ENCODE measurements at places on chromosomes 16 and 17.

DNA sequence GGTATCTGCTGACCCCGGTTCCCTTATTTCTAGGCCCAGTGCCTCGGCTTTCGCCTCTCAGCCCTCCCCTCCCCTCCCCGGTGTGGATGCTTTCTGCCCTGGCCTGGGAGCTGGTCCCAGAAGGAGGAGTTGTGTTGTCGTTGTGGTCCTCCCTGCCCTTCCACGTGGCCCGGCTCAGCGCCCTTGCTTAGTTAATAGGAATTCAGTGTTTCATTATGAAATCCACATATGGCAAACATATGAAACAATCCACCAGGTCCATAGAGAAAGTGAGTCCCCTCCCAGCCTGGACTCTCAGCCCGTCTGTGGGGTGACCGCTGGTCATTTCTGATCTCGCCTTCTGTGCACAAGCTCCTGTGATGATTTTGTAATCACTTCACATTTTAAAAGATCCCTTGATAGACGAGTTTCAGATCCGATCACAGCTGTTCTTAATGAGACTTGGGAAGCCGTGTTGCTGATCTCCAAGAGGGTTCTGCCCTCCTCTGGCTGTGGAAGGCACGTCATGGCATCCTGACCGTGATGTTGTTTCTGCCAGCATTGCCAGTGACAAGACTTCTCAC lies 112.1 kb downstream of the BANP start:
- DNase-seq: no peak
- no peak overlapping the region for H3K27ac ChIP-seq
- no peaks in the 10 kb centered on the region for H3K27me3 ChIP-seq
- no peaks in the 10 kb centered on the region for H3K4me1 ChIP-seq
- no peak overlapping the region for H3K4me3 ChIP-seq

- H3K4me1 ChIP-seq: peaks cover 13% of the 10 kb centered on the region
- H3K27ac ChIP-seq: no peak overlapping the region
- H3K27me3 ChIP-seq: no peaks in the 10 kb centered on the region
- H3K4me3 ChIP-seq: no peak overlapping the region
Measured at GRCh38 chr16:14510581-14510938, 119.5 kb downstream of the PARN start.

DNA sequence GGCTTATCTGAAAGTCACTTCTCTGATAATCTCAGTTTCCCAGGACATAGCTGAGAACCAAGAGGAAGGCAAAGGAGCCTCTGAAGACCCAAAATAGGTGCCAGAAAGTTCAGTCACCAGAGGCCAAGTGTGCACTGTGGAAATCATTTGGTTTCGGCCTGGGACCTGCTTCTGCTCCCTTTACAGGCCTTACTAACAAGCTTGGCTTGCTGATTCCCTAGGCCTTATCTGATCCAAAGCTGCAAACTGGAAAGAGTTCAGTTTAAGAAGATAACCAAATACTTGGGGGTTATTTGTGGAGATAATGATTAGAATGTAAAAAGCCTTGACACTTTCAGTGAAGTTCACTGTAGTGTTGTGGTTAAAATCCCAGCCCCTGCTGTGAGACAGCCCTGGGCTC lies 17.0 kb downstream of the ITGA3 start:
- H3K27me3 ChIP-seq: no peaks in the 10 kb centered on the region
- no peak overlapping the region for H3K4me3 ChIP-seq
- no peak for DNase-seq
- H3K4me1 ChIP-seq: no peaks in the 10 kb centered on the region
- no peak overlapping the region for H3K27ac ChIP-seq

DNA sequence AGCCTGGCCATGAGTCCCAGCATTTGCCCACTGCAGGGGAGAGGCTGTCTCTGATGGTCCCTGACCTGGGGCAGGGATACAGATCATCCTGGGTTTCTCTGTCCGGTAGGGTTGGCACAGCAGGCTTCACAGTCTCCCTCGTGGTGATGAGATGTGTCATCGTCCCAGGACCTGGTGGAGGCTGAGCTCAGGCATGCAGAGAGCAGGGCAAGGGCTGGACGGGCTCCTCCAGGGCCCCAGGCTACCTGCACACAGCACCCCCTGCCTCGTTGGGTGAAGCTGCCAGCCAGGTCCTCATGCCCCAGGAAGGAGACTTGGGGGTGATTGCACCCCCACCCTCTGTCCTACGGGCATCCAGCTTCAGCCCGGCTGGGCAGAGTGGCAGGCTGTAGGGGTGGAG lies 155.8 kb upstream of the GSE1 start:
- no peaks in the 10 kb centered on the region for H3K36me3 ChIP-seq
- H3K27me3 ChIP-seq: peaks cover 4% of the 10 kb centered on the region
- H3K4me1 ChIP-seq: peaks cover 10% of the 10 kb centered on the region

- H3K4me1 ChIP-seq: peaks cover 9% of the 10 kb centered on the region
- DNase-seq: no peak
- no peak overlapping the region for H3K4me3 ChIP-seq
- no peaks in the 10 kb centered on the region for H3K27me3 ChIP-seq
- no peaks in the 10 kb centered on the region for H3K36me3 ChIP-seq
Measured at GRCh38 chr17:83189044-83190003, 109.9 kb downstream of the METRNL start.

GRCh38 chr16:72021043-72021442 lies 12.5 kb downstream of the DHODH start:
- no peak overlapping the region for H3K27ac ChIP-seq
- peaks cover 23% of the 10 kb centered on the region for H3K36me3 ChIP-seq
- no peaks in the 10 kb centered on the region for H3K27me3 ChIP-seq
- no peak overlapping the region for H3K4me3 ChIP-seq

GRCh38 chr17:77294761-77295160 lies 154.0 kb downstream of the SEC14L1 start:
- H3K4me1 ChIP-seq: peaks cover 2% of the 10 kb centered on the region
- no peaks in the 10 kb centered on the region for H3K27me3 ChIP-seq
- DNase-seq: no peak

GRCh38 chr17:79536212-79536840 lies 74.5 kb downstream of the RBFOX3 start:
- DNase-seq: no peak
- no peak overlapping the region for H3K4me3 ChIP-seq
- H3K36me3 ChIP-seq: no peaks in the 10 kb centered on the region
- no peak overlapping the region for H3K27ac ChIP-seq
- H3K27me3 ChIP-seq: peaks cover 2% of the 10 kb centered on the region

- DNase-seq: peak; percentile 41
- no peaks in the 10 kb centered on the region for H3K27me3 ChIP-seq
- H3K4me1 ChIP-seq: peaks cover 18% of the 10 kb centered on the region
- no peak overlapping the region for H3K4me3 ChIP-seq
- H3K27ac ChIP-seq: peak overlapping the region; percentile 66
- H3K36me3 ChIP-seq: peaks cover 12% of the 10 kb centered on the region
Measured at GRCh38 chr17:64343833-64344637, 46.6 kb downstream of the PECAM1 start.

- no peak overlapping the region for H3K27ac ChIP-seq
- peaks cover 33% of the 10 kb centered on the region for H3K27me3 ChIP-seq
- peaks cover 7% of the 10 kb centered on the region for H3K4me1 ChIP-seq
- no peak for DNase-seq
- H3K4me3 ChIP-seq: no peak overlapping the region
Measured at GRCh38 chr16:75267631-75268264, 16.3 kb upstream of the BCAR1 start.

- no peak overlapping the region for H3K4me3 ChIP-seq
- peaks cover 22% of the 10 kb centered on the region for H3K4me1 ChIP-seq
- H3K36me3 ChIP-seq: no peaks in the 10 kb centered on the region
- H3K27me3 ChIP-seq: no peaks in the 10 kb centered on the region
- H3K27ac ChIP-seq: no peak overlapping the region
Measured at GRCh38 chr17:35167666-35168065, 20.0 kb downstream of the UNC45B start.

DNA sequence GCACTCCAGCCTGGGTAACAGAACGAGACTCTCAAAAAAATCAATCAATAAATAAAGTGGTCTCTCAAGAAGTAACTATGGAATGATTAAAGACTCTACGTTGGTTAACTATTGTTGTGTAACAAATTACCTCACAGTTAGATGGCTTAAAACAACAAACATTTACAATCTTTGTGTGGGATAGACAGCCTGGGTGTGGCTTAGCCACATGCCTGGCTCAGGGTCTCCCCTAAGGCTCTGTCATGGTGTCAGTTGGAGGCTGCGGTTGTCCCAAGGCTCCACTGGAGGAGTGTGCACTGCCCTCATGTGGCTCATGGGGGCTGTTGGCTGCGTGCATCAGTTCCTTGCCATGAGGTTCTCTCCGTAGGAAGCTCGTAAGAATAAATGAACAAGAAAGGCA lies 294.5 kb downstream of the SNX29 start:
- peak; percentile 13 for DNase-seq
- no peaks in the 10 kb centered on the region for H3K36me3 ChIP-seq
- H3K27me3 ChIP-seq: no peaks in the 10 kb centered on the region
- H3K4me1 ChIP-seq: no peaks in the 10 kb centered on the region
- no peak overlapping the region for H3K27ac ChIP-seq

DNA sequence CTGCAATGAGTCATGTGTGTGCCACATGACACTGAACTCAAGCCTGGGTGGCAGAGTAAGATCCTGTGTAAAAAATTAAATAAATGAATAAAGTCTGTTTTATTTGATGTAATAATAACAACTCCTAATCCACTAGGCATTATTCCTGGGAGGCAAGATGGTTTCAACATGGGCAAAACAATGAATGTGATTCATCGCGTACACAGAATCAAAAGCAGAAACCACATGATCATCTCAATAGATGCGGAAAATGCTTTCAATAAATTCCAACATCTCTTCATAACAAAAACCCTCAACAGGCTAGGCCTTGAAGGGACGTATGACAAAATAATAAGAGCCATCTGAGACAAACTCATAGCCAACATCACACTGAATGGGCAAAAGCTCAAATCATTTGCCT lies 195.4 kb downstream of the CDH11 start:
- H3K27me3 ChIP-seq: no peaks in the 10 kb centered on the region
- H3K4me1 ChIP-seq: no peaks in the 10 kb centered on the region

GRCh38 chr17:79666111-79666510 lies 55.3 kb upstream of the RBFOX3 start:
- H3K27me3 ChIP-seq: peaks cover 39% of the 10 kb centered on the region
- peaks cover 2% of the 10 kb centered on the region for H3K4me1 ChIP-seq
- DNase-seq: no peak
- H3K36me3 ChIP-seq: no peaks in the 10 kb centered on the region
- H3K4me3 ChIP-seq: no peak overlapping the region
- no peak overlapping the region for H3K27ac ChIP-seq

- H3K4me3 ChIP-seq: no peak overlapping the region
- no peak for DNase-seq
- H3K27me3 ChIP-seq: no peaks in the 10 kb centered on the region
- H3K4me1 ChIP-seq: no peaks in the 10 kb centered on the region
- no peaks in the 10 kb centered on the region for H3K36me3 ChIP-seq
Measured at GRCh38 chr17:41437769-41438168, 3.0 kb downstream of the KRT38 start.

GRCh38 chr16:57318240-57318970 lies 33.9 kb upstream of the PLLP start:
- no peaks in the 10 kb centered on the region for H3K36me3 ChIP-seq
- H3K4me1 ChIP-seq: peaks cover 16% of the 10 kb centered on the region
- no peak overlapping the region for H3K4me3 ChIP-seq
- DNase-seq: no peak

- DNase-seq: no peak
- no peak overlapping the region for H3K4me3 ChIP-seq
- no peak overlapping the region for H3K27ac ChIP-seq
- H3K36me3 ChIP-seq: no peaks in the 10 kb centered on the region
- no peaks in the 10 kb centered on the region for H3K4me1 ChIP-seq
Measured at GRCh38 chr16:19831678-19832077, 53.0 kb downstream of the GPRC5B start.

DNA sequence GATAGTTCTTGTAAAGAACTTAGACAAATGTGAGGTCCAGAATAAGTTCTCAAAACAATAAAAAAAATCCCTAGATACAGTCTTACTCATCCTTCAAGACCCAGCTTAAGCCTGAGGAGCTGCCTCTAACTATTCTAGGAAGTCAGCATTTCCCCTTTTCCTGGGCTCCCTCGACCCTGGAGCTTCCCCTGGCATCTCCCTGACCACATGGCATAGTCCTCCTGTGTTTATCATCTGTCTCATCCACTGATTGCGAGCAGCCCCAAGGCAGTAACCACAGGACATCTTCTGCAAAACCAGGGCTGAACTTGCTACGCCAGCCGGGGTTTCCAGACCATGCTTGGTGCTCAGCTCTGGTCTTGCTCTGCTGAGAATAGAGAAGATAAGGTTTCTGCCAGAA lies 36.7 kb upstream of the NLRP1 start:
- H3K27ac ChIP-seq: no peak overlapping the region
- no peak overlapping the region for H3K4me3 ChIP-seq
- DNase-seq: no peak

DNA sequence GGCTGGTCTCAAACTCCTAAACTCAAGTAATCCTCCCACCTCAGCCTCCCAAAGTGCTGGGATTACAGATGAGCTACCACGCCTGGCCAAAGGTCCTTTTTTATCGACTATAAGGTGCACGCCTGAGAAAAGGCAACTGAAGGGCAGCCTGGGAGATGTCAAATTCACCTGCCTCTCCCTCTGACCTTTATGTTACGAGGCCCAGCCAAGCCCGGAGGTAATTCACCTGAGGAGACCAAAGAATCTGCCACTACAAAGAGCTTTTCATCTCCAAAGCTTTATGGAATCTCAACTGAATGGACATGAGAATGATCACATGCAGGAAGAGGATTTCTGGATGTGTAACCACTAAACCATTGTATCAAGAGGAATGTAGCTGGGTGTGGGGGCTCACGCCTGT lies 37.2 kb downstream of the LYRM1 start:
- no peaks in the 10 kb centered on the region for H3K27me3 ChIP-seq
- H3K4me1 ChIP-seq: peaks cover 29% of the 10 kb centered on the region
- no peaks in the 10 kb centered on the region for H3K36me3 ChIP-seq
- no peak overlapping the region for H3K27ac ChIP-seq

DNA sequence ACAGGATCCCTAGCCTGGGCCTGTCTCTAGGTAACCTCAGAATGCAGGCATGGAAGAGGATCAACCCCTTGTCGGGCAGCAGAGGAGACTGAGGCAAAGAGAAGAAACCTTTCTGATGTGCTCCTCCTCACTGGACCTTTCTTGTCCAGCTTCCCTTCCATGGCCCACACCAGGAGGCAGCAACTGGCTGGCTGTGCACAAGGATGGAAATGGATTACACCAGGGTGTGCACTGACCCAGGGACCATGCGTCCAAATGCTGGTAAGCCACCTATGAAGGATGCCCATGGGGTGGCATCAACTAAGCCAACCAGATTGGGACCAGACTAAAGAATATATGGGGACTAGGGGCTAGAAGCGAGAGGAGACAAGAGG lies 83.0 kb downstream of the N4BP1 start:
- H3K36me3 ChIP-seq: no peaks in the 10 kb centered on the region
- H3K27ac ChIP-seq: no peak overlapping the region
- H3K4me1 ChIP-seq: peaks cover 2% of the 10 kb centered on the region
- no peak overlapping the region for H3K4me3 ChIP-seq
- no peaks in the 10 kb centered on the region for H3K27me3 ChIP-seq
- no peak for DNase-seq

GRCh38 chr16:70575376-70575775 lies 51.8 kb downstream of the SF3B3 start:
- no peak for DNase-seq
- H3K27ac ChIP-seq: peak overlapping the region; percentile 63
- H3K4me1 ChIP-seq: peaks cover 33% of the 10 kb centered on the region
- no peak overlapping the region for H3K4me3 ChIP-seq
- no peaks in the 10 kb centered on the region for H3K27me3 ChIP-seq
- peaks cover 47% of the 10 kb centered on the region for H3K36me3 ChIP-seq

- no peaks in the 10 kb centered on the region for H3K4me1 ChIP-seq
- H3K27ac ChIP-seq: no peak overlapping the region
- H3K27me3 ChIP-seq: no peaks in the 10 kb centered on the region
- H3K4me3 ChIP-seq: no peak overlapping the region
- H3K36me3 ChIP-seq: no peaks in the 10 kb centered on the region
Measured at GRCh38 chr16:65410801-65411200, 288.9 kb upstream of the CDH11 start.

GRCh38 chr16:56960681-56961281 lies 969 bp upstream of the CETP start:
- H3K4me1 ChIP-seq: peaks cover 16% of the 10 kb centered on the region
- no peaks in the 10 kb centered on the region for H3K36me3 ChIP-seq
- no peak overlapping the region for H3K4me3 ChIP-seq
- no peak for DNase-seq

All from activated CD8-positive, alpha-beta T cell treated with anti-CD3 and anti-CD28 coated beads for 36 hours (primary cell).